Foreskin keratinocyte (primary cell): ENCODE measurements at places on chromosomes 2 and 18. TPM values are rescaled to one million over a fixed set of nuclear protein-coding genes. Genes with fewer than 3 reads are reported as not detected.

GRCh38 chr2:66695226-66695735 lies 260.4 kb downstream of the MEIS1 start:
- no peak for DNase-seq

DNA sequence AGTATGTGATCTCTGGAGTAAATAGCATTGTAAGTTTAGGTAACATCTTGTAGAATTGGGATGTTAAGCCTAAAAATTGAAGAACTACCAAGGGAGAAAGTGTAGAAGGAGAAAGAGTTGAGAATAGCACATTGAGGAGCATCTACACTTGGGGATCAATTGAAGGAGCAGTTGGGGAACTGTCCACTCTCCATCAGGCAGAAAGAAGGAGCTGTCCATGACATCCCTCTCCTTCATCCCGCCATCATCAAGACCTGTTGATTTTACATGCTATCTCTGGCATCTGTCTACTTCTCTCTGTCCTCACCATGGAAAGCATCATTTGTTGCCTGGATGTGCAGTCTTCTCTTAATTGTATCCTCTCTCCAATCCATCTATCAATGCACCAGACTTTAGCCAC lies 87.8 kb downstream of the CCDC141 start:
- no peak for DNase-seq

DNA sequence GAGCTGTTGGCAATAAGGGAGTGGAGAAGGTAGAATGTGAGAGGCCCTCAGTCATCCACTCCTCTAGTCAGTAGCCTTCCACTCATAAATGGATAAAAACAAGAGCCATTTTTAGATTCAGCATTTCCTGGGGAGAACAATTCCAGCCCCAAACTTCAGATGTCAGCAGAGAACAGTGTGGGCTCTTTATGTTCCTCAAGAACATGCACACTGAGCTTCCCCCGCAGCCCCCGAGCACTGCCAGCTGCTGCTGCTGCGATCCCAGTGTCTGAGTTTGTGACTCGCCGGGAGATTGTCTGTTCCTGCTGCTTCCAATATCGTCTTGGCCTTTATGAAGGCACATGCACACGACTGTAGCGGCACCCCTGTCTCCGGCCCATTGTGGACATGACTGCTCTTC lies 143.7 kb upstream of the CTNNA2 start:
- no peak for DNase-seq

GRCh38 chr2:224042191-224042696 lies 3.2 kb upstream of the SERPINE2 start:
- no peak for DNase-seq

DNA sequence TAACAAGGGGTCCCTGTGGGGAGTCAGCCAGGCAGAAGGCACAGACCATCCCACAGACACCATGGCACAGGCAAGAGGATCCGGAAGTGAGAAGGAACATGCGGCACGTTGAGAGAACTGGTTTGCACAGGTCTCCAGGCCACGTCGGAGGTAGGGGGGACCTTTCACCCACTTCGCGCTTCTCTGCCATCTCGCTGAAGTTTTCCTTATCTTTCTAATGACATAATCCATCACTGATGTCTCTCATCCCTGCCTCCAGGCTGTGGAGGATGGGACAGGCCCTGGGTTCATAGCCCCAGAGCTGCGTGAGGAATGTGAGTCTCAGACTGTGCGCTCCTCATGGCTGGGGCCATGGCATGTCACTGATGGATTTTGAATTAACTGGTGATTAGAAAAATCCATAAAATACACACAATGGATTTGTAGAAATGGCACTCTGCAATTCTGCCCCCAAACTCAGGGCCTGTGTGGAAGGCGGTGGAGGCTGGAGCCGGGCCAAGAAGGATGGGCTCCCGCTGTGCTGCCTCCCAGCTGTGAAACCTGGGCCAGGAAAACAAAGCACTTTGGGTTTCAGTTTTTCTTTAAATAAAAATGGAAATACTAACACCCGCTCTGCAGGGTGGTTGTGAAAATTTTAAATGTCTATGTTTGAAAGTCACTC lies 113.3 kb upstream of the ALKAL2 start:
- DNase-seq = no peak

Gene RAPGEF4
- polyA plus RNA-seq = 0.58 and 0.60 TPM in 2 replicates

Gene SLC19A3
- 0.04 and 0.09 TPM in 2 replicates for polyA plus RNA-seq

Gene FRZB
- not detected in 2 replicates for polyA plus RNA-seq

Gene SRSF7
- polyA plus RNA-seq = 231 and 250 TPM in 2 replicates
